ENCODE measurements at places on chromosomes 7 and 10. TPM values are rescaled to one million over a fixed set of nuclear protein-coding genes. Genes with fewer than 3 reads are reported as not detected.

CCDC3 gene
- total RNA-seq = 0.17 TPM

RARRES2 gene
- 0.38 TPM for total RNA-seq

SLC25A13 gene
- total RNA-seq = 44.0 TPM

- DNase-seq = no peak
These were observed 19.4 kb upstream of the CDC14C start for GRCh38 chr7:48904975-48905374.

GRCh38 chr10:13563481-13564445 lies 23.0 kb upstream of the PRPF18 start:
- peak; percentile 75 for DNase-seq

DNA sequence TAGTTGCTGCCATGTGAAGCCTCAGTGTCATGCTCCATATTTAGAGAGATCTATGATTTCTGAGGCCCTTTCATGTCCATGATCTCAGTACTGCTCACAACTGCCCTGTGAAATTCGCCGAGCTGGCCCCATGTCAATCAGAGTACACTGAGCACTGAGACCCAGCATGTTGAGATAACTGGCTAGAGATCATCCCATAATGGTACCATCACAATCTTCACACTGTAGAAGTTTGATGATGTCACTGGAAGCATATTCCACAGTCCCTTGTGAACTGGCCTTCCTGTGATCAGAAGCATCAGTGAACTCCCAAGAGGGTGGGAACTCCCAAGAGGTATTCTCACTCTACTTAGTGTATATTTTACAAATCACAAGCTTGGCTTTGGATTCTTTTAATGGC lies 116.0 kb downstream of the EGFR start:
- no peak for DNase-seq

DNA sequence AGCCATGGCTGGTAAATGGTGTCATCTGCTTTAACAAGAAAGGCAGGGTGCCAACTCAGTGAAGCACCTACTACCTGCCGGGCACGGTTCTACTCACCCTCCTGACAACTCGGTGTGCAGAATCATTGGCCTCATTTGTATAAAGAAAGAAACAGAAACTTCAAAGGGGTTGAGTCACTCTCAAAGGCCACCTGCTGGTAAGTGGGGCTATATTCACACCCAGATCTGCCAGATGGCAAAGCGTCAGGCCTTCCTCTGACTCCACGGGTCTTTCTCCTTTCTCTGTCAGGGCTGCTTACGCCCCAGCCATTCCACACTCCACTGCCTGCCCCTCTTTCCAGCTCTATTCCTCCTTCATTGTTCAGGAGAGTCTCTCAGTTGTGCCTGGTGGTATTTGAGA lies 309.2 kb downstream of the GFRA1 start:
- no peak for DNase-seq

GRCh38 chr7:102425639-102426267 lies 7.6 kb upstream of the ORAI2 start:
- no peak for DNase-seq

DNA sequence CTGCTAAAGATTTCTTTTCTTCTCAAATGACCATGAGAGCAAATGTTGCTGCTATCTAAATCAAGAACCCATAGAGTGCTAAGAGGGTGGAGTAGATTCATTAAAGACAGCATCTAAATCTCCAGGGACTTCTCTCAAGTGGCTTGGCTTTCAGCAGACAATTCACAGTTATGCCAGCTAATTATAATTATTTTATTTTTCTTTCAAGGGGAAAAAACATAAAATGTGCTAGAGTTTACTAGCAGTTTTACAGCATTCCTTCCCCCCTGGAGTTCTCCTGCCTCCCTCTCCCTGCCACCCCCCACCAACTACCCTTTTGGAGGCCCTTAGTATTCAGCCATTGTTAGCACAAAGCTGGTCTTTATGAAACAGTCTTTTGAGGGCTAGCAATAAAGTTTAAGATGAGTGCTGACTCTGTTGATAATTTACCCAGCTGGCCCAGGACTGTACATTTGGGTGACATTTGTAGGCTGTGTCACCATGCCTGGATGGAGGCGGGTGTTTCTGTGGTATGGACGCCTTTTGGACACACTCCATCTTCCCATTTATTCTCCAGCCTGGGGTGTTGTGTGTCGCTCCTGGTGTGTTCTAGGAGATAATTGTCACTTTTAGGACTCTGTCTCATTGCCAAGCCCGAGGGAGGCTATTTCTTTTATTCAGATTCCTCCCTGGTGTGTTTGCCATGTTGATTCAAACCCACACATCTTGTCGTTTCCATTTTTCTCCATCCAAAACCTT lies 160.2 kb downstream of the CREB5 start:
- DNase-seq = no peak

GRCh38 chr10:110840225-110840922 lies 31.4 kb upstream of the PDCD4 start:
- no peak for DNase-seq

- no peak for DNase-seq
These were observed 169.2 kb upstream of the PLXNA4 start for GRCh38 chr7:132745510-132745909.

DNA sequence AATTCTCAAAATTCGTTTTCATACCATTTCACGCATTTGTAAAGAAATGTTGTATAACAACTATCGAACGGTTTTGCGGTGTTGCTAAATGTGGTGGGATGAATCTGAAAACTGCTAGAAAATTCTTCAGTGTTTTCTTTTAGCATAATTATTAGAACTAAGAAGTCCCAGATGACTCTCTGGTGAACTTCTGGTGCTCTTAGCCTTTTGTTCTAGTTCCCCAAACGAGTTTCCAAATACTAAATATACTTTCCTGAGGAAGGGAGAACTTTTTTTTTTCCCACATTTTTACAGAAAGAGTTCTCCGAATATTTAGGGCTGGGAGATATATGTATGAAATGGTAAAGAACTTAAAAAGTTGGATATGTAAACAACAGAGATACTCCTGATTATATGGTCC lies 82.5 kb downstream of the ICA1 start:
- no peak for DNase-seq

DNA sequence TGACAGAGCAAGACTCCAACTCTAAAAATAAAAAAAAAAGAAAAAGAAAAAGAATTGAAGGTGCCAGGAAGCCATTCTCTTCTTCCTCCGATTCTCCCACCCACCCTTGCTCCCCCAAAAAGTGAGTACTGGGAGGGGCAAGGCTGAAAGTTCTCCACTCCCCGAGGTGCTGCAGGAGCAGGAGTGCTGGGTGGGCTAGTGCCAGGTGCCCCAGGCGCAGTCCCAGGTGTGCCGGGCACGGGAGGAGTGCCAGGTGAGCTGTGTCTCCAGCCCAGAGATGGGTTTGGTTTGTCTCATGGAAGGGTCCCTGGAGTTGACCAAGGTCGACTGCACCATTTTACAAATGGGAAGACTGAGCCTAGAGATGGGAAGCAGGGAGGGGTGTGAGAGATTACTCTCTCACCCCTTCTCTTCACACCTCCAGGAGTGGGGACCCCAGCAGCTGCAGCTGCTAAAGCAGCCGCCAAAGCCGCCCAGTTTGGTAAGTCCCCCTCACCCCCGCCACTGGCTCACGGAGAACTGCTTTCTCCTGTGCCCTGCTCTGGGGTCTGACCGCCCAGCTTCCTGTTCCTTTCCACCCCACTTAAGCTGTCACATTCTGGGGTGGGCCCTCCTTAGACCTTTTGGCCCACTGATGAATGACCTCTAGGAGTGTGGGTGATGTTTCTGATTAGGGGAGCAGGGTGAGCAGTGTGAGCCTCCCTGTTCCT lies 26.2 kb upstream of the LIMK1 start:
- DNase-seq = no peak
